ENCODE measurements at places on chromosomes 1 and 21.

DNA sequence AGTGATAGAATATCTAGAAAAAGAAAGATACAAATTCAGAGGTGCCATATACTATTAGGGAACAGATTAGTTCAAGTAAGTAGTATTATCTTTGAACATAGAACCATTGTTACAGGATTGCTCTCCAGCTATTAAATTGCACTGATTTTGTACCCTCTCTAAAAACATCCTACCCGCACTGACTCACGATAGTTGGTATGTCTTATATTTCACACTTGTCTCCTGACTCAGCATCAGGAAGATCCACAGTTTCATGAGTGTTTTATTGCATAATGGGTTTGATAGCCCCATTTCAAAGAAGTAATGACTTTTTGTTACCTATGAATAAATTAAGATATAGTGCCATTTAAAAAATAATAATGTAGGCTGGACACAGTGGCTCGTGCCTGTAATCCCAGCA, 6.0 kb downstream of the TATDN3 start:
- DNase-seq = no peak

GRCh38 chr1:200866116-200866515, 6.7 kb upstream of the GPR25 start:
- no peak for DNase-seq

GRCh38 chr1:1122078-1122811, 6.4 kb upstream of the C1orf159 start:
- DNase-seq = peak; percentile 46

DNA sequence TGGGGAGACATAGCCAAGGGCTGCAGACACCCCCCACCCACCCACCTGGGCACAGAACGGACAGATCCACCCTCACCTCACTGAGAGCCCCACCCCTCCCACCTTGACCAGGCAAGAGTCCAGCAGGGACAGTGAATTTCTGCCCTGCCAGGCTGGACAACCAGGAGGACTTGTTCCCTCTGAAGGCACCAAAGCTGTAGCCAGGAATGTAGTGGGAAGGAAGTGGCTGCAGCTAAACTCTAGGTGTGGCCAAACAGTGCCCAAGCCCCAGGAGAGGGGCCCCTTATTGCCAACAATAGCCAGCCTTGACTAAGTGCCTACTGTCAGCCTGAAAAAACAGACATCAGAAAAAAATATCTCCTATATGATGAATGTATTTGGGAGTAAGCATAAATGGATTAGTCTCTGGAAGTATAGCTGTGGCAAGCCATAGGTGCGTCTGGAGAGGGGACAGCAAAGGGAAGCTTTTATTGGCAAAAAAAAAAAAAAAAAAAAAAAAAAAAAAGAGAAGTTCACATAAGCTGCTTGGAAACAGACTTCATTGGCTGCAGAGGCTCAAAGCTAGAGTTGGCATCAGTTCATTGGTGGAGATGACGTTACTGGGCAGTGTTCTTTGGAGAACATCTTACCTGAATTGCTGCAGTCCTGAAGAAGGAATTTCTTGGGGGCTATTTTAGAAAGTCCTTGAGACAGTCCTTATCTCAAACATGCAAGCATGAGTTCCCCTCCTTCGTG, 64.1 kb upstream of the TMEM51 start:
- no peak for DNase-seq

GRCh38 chr21:44983421-44984206, 43.8 kb downstream of the SLX9 start:
- no peak for DNase-seq

- no peak for DNase-seq
Observed at GRCh38 chr1:231554969-231555368, 26.5 kb downstream of the TSNAX start.

Measured in skin of body (tissue), 3 donors.